ENCODE measurements at places on chromosomes 1 and 21. TPM values are rescaled to one million over a fixed set of nuclear protein-coding genes. Genes with fewer than 3 reads are reported as not detected.

DNA sequence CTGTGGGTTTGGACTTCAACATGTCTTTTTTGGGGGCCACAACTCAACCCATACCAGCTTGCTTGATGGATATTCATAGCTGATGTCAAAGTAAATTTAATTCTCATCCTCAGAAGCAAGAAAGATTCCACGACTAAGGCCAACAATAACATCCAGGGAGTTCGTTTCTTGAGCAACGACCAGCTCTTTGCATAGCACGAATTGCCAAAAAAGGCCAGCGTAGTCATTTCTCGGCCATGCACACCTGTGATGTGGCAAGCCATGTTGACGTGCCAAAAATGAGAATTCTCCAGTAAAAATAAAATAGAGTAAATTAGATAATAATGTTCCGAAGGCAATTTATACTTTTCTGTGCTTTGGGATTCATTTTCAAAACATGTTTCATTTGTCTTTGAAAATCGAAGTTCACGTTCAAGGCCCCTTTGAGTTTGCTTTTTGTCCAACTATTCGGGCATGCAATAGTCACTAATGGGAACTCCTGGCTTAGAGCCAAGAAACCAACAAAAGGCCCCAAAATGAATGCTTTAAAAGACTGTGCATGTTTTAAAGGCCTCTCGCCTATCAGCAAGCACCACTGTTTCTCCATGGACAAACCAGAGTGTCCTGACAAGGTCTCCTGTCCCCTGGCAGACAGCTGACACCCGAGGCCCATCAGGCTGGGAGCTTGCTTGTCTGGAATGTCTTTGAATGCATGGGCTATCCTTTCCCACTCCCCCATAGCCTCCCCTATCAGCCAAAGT lies 14.4 kb upstream of the IGSF5 start:
- no peak for DNase-seq

DNA sequence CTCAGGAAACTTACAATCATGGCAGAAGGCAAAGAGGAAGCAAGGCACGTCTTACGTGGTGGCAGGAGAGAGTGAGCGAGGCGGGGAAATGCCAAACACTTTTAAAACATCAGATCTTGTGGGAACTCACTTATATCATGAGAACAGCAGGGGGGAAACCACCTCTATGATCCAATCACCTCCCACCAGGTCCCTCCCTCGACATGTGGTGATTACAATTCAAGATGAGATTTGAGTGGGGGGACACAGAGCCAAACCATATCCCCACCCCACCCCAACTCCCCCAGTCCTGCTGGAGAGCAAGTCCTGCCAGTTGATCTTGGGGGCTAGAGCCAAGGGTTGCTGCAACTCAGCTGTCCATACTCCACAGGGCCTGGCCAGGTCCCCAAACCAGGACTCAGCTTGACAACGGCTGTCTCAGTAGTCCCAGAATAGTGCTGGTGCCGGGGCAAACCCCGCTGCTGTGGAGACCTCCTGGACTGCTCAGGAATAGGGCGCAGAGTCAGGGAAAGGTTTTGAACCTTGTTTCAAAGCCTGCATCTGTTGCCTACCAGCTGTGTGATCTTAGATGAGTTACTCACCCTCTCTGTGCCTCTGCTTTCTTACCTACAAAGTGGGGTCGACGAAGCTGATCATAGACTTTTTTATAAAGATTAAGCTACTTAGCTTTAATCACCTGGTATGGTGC lies 79.5 kb downstream of the STUM start:
- DNase-seq: peak; percentile 63

DNA sequence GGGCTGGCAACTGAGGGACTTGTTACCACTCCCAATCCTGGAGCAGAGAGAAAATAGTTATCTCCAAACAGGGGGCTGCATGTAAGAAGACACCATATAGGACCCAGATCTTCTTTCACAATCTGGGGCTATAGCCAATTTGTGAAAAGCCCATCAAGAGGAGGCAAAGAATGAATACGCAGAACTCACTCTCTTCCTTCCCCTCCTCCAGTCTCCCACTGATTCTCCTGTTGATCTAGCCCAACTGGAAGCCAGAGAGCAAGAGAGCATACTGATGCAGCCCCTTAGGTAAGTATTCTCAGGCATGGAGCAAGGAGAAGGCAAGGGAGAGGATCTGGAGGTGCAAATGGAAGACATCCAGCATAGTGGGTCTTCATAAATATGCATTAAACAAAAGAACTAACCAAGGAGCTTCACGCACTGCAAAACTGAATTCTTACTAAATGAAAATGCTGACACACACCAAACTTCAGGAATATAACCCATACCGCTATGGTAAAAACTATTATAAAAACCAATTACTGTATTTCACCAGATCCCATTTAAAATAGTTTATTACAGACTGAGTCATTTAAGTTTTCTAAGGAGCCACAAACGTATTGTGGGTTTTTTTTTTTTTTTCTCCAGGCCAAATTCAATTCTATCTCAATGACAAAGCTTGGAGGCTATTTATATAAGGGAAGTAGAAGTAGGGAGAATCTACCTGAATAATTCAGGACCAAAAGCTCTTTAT lies 15.5 kb upstream of the HMGB4 start:
- no peak for DNase-seq

GRCh38 chr1:2477309-2477708 lies 1.2 kb downstream of the PLCH2 start:
- no peak for DNase-seq

DNA sequence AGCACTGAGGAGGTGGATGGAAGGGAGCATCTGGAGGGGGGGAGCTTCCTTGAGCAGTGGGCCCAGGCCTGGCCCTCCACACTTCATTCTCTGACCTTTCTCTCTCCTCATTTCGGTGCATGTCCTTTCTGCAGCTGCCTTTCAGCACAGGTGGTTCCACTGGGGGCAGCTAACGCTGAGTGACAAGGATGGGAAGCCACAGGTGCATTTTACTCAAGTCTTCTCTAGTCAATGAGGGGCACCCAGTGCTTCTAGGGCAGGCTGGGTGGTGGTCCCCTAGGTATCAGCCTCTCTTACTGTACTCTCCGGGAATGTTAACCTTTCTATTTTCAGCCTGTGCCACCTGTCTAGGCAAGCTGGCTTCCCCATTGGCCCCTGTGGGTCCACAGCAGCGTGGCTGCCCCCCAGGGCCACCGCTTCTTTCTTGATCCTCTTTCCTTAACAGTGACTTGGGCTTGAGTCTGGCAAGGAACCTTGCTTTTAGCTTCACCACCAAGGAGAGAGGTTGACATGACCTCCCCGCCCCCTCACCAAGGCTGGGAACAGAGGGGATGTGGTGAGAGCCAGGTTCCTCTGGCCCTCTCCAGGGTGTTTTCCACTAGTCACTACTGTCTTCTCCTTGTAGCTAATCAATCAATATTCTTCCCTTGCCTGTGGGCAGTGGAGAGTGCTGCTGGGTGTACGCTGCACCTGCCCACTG lies 43.2 kb downstream of the YARS1 start:
- no peak for DNase-seq

- DNase-seq: peak; percentile 49
These were observed 735 bp downstream of the TTC13 start for GRCh38 chr1:230977761-230978490.

DNA sequence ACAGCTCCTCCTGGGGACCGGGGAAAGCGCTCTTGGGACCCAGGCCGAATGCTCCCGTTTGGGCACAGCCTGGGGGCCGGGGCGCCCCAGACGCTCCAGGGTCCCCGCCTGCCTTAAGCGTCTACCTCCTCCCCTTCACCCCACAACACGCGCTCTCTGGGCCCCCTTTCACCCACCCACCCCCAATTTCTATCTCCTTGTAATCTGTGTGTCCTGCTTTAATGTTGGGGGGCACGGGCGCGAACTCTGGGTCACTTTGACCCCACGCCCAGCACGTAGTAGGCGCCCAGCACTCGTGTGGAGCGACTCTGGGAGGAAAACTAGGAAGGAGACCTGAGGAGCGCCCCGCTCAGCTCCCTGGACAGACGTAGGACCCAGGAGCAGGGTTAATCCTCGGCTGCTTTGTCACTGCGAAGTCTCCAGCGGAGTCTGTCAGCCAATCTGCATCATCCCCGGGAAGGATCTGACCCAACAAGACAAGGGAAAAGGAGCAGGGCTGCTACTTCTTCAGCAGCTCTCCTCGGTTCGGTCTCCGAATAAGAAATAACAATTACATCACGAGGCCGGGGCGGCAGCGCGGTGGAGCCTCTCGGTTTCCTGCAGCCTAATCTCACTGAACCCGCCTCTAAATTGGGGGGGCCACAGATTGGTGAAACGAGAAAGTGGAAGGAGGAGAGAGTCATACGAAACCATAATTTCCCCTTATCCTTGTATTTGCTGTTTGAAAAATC lies 757 bp upstream of the NRIP1 start:
- peak; percentile 76 for DNase-seq

DNA sequence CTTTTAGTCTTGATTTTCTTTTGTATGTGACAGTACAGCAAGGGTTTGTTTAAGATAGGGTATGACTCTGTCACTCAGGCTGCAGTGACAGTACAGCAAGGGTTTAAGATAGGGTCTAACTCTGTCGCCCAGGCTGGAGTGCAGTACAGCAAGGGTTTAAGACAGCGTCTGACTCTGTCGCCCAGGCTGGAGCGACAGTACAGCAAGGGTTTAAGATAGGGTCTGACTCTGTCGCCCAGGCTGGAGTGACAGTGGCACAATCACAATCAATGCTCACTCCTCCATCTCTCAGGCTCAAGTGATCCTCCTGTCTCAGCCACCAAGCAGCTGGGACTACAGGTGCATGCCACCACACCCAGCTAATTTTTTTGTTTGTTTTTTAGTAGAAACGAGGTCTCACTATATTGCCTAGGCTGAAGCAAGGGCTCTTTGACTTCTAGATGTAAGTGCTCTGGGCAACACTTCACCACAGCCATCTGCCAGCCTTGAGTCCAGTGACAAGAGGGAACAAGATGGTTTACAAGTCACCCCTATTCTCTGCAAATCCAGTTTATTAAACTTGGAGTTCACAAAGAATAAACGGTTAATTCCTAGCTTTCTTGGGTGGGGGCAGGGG lies 965 bp upstream of the SH2D5 start:
- DNase-seq: no peak

GRCh38 chr1:64308866-64309265 lies 105.4 kb downstream of the UBE2U start:
- no peak for DNase-seq

DNA sequence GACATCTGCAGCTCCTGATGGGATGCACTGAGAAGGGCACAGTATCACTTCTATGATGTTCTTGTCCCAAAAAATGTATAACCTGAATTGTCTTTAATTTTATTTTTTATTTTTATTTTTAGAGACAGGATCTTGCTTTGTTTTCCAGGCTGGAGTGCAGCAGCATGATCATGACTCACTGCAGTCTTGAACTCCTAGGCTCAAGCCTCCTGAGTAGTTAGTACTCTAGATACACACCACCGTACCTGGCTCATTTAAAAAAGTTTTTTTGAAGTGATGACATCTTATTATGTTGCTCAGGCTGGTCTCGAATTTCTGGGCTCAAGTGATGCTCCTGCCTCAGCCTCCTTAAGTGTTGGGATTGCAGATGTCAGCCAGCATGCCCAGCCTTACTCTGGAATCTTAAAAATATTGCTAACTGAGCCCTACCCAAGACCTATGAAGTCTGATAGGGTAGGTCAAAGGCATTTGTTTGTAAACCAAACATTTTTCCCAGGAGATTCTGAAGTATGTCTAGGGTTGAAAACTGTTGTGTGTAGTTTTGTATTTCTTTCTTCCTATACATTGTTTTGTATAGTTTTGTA lies 68.9 kb downstream of the ATF6 start:
- no peak for DNase-seq

- no peak for DNase-seq
These were observed 62.4 kb downstream of the HIVEP3 start for GRCh38 chr1:41856151-41856943.

- no peak for DNase-seq
These were observed 25.8 kb downstream of the IL6R start for GRCh38 chr1:154430903-154431302.

- DNase-seq: peak; percentile 35
These were observed 25.2 kb upstream of the EPS8L3 start for GRCh38 chr1:109788695-109789521.

- DNase-seq: peak; percentile 29
These were observed 17.9 kb downstream of the TNFRSF25 start for GRCh38 chr1:6447818-6448748.

DNA sequence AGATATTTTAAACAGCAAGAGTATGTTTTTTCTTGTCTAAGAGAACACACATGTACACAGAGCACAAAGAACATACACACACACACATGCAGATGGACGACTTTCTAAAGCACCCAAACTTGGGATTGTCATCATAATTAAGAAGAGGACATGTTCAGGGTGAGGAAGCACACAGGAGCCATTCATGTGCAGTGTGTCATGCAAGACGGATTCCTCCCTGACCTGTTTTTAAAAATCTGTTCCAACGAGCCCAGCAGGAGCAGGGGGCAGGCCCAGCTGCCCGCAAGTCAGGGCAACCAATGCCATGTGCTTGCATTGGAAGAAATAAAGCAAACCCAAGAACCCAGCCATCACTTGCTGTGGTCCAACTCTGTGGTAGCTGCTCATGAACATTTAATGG lies 167.3 kb upstream of the ZNF644 start:
- no peak for DNase-seq

DNA sequence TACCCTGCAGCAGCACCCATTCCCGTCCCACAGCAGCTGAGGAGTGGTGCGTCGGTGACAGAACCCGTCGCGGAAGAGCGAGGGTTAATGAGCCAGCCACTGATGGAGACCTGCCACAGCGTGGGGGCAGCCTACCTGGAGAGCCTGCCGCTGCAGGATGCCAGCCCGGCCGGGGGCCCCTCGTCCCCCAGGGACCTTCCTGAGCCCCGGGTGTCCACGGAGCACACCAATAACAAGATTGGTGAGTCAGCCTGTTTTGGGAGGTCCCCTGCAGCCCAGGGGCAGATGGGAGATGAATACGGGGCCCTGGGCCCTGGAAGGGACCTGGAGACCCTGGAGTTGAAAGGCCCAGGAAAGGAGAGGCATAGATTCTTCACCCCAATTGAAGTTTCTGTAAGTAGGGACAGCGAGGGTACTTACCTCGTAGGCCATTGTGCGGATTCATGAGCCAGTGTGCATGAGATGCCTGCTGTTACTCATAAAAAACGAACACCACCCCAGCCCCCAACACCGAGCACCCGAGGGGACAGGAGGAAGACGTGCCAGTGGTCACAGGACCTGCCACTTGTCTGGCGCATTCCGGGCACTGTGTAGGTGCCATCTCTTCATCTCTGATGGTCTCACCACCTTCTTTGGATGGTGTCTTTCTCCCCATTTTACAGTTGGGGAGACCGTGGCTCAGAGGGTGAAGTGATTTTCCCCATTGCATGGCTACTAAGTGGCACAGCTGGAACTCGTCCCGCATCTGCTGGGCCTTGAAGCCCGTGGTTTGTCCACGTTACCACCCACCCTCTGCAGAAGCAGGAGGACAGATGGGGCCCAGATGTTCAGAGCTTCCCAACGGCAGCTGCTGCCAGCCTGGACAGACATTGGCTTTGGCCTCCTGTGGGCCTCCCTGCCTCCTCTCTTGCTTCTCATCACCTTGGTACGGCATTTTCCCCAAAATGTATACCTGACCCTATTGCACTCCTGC lies 28.3 kb upstream of the TNFRSF1B start:
- no peak for DNase-seq

GRCh38 chr1:5525597-5526384 lies 466.4 kb downstream of the NPHP4 start:
- DNase-seq: no peak

The MYCL gene
- 0.07 TPM for total RNA-seq

The OLFML3 gene
- total RNA-seq: 0.21 TPM

The RGS18 gene
- total RNA-seq: 0.19 TPM

The HCRTR1 gene
- not detected for total RNA-seq

The RAB42 gene
- total RNA-seq: not detected

The LCK gene
- 224 TPM for total RNA-seq

The TGFBR3 gene
- total RNA-seq: 4.5 TPM

The MIA3 gene
- total RNA-seq: 41.5 TPM

The CTSK gene
- 1.7 TPM for total RNA-seq

Measured in activated CD4-positive, alpha-beta memory T cell treated with anti-CD3 and anti-CD28 coated beads for 36 hours (primary cell).